ENCODE measurements at places on chromosomes 13 and 19. TPM values are rescaled to one million over a fixed set of nuclear protein-coding genes. Genes with fewer than 3 reads are reported as not detected.

Gene HSPB6
- total RNA-seq = 76.0 TPM

Gene ADAMTSL5
- total RNA-seq = 5.9 TPM

DNA sequence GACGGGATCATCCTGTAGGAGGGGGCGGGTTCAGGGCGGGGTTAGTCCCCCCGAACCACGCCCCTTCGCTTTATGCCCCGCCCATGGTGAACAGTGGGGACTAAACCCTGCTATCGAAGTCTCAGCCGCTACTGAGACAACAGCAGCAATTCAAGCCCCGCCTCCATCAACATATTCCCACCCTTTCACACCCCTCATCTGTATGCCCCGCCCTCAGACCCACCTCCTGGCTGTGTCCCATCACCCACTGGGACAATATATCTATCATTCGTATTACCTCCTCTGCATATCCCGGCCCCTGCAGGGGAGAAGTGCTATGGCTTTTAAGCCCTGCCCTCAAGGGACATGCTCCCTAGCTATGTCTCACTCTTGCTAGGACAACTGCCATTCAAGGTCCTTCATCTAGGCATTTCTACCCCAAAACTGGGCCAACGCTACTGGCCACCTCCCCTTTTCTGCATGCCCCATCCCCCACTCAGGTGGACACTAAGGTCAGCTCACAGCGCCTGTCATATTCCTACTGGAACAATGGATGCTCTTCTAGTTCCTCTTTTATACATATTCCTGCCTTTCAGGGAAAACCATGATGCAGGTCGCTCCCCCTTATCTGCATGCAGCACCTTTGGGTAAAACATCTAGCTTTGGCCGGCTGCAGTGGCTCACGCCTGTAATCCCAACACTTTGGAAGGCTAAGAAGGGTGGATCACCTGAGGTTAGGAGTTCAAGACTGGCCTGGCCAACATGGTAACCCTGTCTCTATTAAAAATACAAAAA is 11.9 kb downstream of the LRFN1 start:
- no peak overlapping the region for H3K27ac ChIP-seq
- H3K27me3 ChIP-seq = peaks cover 75% of the 10 kb centered on the region
- H3K4me3 ChIP-seq = no peak overlapping the region
- peaks cover 2% of the 10 kb centered on the region for H3K36me3 ChIP-seq
- DNase-seq = no peak

GRCh38 chr13:31950111-31950815 is 81.3 kb upstream of the FRY start:
- no peak for DNase-seq
- H3K4me1 ChIP-seq = peaks cover 4% of the 10 kb centered on the region
- no peak overlapping the region for H3K4me3 ChIP-seq
- H3K27ac ChIP-seq = no peak overlapping the region
- H3K27me3 ChIP-seq = no peaks in the 10 kb centered on the region

DNA sequence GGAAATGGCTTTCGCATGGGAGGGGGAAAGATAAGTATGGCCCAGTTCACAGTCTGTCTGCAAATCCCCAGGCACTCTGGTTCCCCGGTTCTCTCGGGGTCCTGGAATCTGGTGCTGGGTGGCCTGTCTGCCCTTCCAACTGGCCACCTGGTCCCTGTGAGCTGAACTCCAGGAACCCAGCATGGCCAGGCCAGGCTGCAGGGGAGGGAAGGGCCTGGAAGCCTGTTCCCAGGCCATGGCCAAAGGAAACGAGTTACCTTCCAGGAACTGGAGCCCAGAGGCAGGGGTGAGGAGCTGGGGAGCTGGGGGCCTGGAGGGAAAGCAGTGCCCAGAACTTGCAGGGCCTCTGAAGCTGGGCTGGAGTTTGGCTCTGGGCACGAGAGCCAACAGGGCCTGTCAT is 19.1 kb upstream of the PNMA8C start:
- no peaks in the 10 kb centered on the region for H3K36me3 ChIP-seq
- DNase-seq = no peak
- H3K4me1 ChIP-seq = peaks cover 4% of the 10 kb centered on the region
- no peaks in the 10 kb centered on the region for H3K27me3 ChIP-seq
- H3K4me3 ChIP-seq = no peak overlapping the region
- H3K27ac ChIP-seq = no peak overlapping the region

DNA sequence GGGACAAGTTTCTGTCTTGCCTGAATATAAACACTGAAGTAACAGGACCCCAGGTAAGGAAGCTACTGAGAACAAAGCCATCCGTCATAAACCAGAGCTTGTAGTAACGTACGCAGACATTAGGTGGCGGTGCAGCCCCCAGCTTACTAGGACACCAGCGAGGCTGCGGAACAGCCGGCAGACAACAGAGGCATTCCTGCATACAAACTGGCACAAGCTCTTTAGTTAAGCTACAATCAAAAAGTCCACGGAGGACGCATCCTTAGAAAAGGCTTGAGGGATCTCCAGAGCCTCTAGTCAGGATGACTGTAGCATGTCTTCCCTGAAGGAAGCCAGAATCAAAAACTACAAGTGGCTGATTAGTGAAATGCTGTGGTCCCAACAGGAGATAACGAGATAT is 26.2 kb downstream of the ZNF160 start:
- no peak overlapping the region for H3K4me3 ChIP-seq
- no peaks in the 10 kb centered on the region for H3K27me3 ChIP-seq
- H3K4me1 ChIP-seq = peaks cover 13% of the 10 kb centered on the region

DNA sequence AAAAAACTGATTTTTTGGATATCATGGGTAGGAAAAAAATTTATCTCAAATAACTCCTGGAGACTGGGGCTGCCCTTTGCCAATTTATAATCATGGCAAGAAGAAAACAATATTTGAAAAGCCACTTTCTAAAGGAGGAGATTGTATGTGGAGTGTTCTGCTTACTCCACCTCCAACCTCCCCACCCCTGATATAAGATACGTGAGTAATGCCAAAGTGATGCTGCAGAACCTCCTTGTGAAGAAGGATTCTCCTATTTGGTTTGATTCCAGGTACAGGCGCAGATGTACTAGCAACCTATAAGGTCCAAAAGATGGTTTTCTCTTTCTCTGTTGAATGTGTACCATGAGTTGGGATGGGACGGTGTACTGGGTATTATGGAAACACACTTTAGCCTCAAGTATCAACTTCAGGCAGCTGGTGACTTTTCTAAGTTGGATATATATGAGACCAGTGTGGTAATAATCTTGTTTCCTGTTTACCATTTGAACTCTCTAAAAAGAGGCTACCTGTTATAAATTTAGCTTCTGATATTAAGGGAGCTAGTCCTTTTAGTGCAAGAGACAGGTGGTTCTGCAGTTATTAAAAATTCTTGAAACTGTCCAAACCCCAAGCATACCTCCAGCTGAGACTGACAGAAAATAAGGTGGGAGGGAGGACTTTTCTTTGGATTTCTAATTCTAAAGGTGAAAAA is 724.0 kb upstream of the MIR17HG start:
- no peak overlapping the region for H3K4me3 ChIP-seq
- no peaks in the 10 kb centered on the region for H3K4me1 ChIP-seq
- no peaks in the 10 kb centered on the region for H3K36me3 ChIP-seq
- H3K27ac ChIP-seq = no peak overlapping the region
- DNase-seq = no peak

GRCh38 chr19:12774588-12775555 is at the start of gene HOOK2:
TSS of gene HOOK2 (minus strand) at chr19:12775552. CDS start at chr19:12775449, 103 bp downstream.
- H3K27ac ChIP-seq = peak within 1 kb of the TSS; percentile 76
- H3K27me3 ChIP-seq = no peaks in the 10 kb centered on the region
- H3K36me3 ChIP-seq = peaks cover 12% of the 10 kb centered on the region
- peaks cover 47% of the 10 kb centered on the region for H3K4me1 ChIP-seq
